ENCODE measurements at places on chromosomes 2 and 18. TPM values are rescaled to one million over a fixed set of nuclear protein-coding genes. Genes with fewer than 3 reads are reported as not detected.

The KIDINS220 gene
- 136 TPM for total RNA-seq

The MAP2 gene
- 14.7 TPM for total RNA-seq

The ANKRD30BL gene
- total RNA-seq = 1.4 TPM

The NT5C1B gene
- not detected for total RNA-seq

The REG3G gene
- not detected for total RNA-seq

The MPPE1 gene
- 40.9 TPM for total RNA-seq

The PTPRM gene
- total RNA-seq = 110 TPM

The LIMS4 gene
- 4.4 TPM for total RNA-seq

The CDK15 gene
- total RNA-seq = 1.3 TPM

The FAM161A gene
- total RNA-seq = 6.9 TPM

The SP140 gene
- 0.47 TPM for total RNA-seq

The MAPK4 gene
- total RNA-seq = 5.1 TPM

The MC4R gene
- not detected for total RNA-seq

The ZBTB7C gene
- total RNA-seq = 9.7 TPM

The INPP5D gene
- total RNA-seq = 23.4 TPM

The DUSP2 gene
- total RNA-seq = 15.6 TPM

The ARHGEF4 gene
- total RNA-seq = 6.7 TPM

The ANKMY1 gene
- total RNA-seq = 13.9 TPM

The SCN7A gene
- total RNA-seq = 17.2 TPM

The LIPG gene
- total RNA-seq = 32.1 TPM

The C2orf81 gene
- total RNA-seq = 3.7 TPM

The AFF3 gene
- total RNA-seq = 52.7 TPM
